ENCODE measurements at places on chromosomes 11 and 22. TPM values are rescaled to one million over a fixed set of nuclear protein-coding genes. Genes with fewer than 3 reads are reported as not detected.

The NRXN2 gene
- total RNA-seq: 0.12 TPM

The OR52B6 gene
- not detected for total RNA-seq

The APOA5 gene
- not detected for total RNA-seq

The IMMP1L gene
- total RNA-seq: 57.9 TPM

The MMP1 gene
- 1.2 TPM for total RNA-seq

The C1QTNF4 gene
- total RNA-seq: 0.08 TPM

The AGBL2 gene
- total RNA-seq: 1.8 TPM

The DCHS1 gene
- 0.12 TPM for total RNA-seq

The ALDH3B2 gene
- total RNA-seq: not detected

The MRGPRE gene
- total RNA-seq: not detected

The DERL3 gene
- total RNA-seq: 0.40 TPM

The RHOD gene
- total RNA-seq: 47.7 TPM

The NARS2 gene
- total RNA-seq: 22.1 TPM

The OR2D2 gene
- not detected for total RNA-seq

The GLYAT gene
- total RNA-seq: not detected

The HNRNPUL2 gene
- total RNA-seq: 37.0 TPM

The CPSF7 gene
- 73.7 TPM for total RNA-seq

The LMO1 gene
- 2.5 TPM for total RNA-seq

The SESN3 gene
- 0.16 TPM for total RNA-seq

The C11orf97 gene
- not detected for total RNA-seq

The MS4A1 gene
- not detected for total RNA-seq

The TSPAN18 gene
- total RNA-seq: 2.4 TPM

All from A549 treated with CpdA at 1 μM for 4 hours (cell line).